ENCODE measurements at places on chromosomes 16 and 17.

DNA sequence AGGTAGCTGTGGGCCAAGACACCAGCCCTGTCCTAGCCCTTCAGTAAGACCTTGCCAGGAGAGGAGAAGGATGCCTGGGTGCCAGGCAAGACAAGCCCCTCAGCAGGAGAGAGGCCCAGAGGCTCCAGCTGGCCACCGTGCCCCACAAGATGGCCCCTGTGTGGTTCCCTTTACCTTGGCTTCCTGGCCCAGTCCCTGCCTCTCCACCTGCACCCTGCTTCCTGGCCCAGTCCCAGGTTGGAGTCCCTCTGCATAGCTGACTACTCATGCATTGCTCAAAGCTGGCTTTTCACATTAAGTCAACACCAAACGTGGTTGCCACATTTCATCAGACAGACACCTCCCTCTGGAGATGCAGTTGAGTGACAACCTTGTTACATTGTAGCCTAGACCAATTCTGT, 4.0 kb downstream of the SYNGR3 start:
- DNase-seq: no peak

DNA sequence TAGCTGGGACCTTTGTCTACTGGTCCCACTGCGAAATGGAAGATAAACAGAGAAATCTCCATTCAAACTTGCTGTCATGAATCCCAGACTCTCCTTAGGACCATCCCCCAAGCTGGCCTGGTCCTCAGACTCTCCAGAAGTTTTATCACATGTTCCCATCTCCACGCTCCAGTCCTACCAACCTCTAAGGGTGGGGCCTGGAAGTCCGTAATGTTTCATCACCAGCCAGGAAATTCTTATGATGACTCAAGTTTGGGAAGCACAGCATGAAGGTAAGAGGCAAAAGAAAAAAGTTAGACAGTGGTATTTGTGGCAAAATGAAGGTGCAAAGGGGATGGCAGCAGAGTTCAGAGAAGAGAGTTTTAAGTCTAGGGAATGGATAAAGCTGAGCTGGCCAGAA, 52.7 kb downstream of the ZNF18 start:
- no peak for DNase-seq

- no peak for DNase-seq
These were observed 73.9 kb downstream of the CDH13 start for GRCh38 chr16:82700541-82701235.

GRCh38 chr17:21452377-21453143, 76.4 kb downstream of the KCNJ12 start:
- DNase-seq: peak; percentile 65

GRCh38 chr17:43667947-43668348, 6.2 kb upstream of the MEOX1 start:
- no peak for DNase-seq

Measured in NCI-H1694 treated with DMSO at 0.1 percent for 48 hours (cell line).